Stimulated activated CD4-positive, alpha-beta T cell treated with anti-CD3 and anti-CD28 coated beads, Interleukin-4, amount 100 ng/mL, for 1 hour (primary cell): ENCODE measurements at places on chromosomes 7 and 10.

- no peak for DNase-seq
These were observed 103.4 kb downstream of the SAMD9 start for GRCh38 chr7:93014410-93014809.

- DNase-seq: no peak
These were observed 700.3 kb downstream of the TNS3 start for GRCh38 chr7:46881507-46882127.

- DNase-seq: no peak
These were observed 50.9 kb downstream of the EBF3 start for GRCh38 chr10:129912986-129913695.

GRCh38 chr10:17802976-17803375 is 6.2 kb upstream of the MRC1 start:
- no peak for DNase-seq

- no peak for DNase-seq
These were observed 479.9 kb upstream of the AKR1E2 start for GRCh38 chr10:4345877-4346646.
